CD4-positive, alpha-beta T cell treated with Interleukin-10 for 1 hour (primary cell): ENCODE measurements at places on chromosomes 3 and 15.

DNA sequence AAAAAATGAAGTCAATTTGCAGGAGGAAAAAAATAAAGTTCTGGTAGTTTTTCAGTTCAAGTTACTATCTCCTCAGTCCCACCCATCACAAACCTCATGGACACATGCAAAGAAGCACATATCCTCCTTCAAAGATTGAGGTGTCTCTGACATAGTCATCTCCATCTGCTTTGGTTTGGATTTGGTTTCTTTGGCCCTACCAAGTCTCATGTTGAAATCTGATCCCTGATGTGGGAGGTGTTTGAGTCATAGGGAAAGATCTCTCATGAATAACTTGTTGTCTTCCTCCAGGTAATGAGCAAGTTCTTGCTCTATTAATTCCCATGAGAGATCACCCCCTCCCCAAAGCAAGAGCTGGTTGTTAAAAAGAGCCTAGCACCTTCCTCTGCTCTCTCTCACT is 446.8 kb downstream of the IGSF11 start:
- no peak for DNase-seq

DNA sequence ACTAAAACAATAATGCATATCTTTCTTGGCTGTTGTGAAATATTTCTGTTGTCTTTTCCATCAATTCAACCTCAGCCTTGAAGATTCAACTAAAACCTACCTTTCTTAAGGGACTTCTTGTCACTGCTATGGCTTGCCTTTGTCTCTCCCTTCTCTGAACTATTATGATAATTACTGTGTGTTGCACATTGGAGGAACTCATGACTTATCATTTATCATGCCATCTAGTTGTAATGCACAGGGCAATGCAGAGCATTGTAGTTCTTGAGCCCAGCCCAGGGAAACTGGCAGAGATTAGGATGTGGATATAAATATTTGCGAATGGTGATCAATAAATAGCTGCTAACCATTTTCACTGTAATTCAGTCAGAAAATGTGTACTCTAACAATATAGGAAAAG is 427.1 kb upstream of the FRG2C start:
- DNase-seq, result no peak

DNA sequence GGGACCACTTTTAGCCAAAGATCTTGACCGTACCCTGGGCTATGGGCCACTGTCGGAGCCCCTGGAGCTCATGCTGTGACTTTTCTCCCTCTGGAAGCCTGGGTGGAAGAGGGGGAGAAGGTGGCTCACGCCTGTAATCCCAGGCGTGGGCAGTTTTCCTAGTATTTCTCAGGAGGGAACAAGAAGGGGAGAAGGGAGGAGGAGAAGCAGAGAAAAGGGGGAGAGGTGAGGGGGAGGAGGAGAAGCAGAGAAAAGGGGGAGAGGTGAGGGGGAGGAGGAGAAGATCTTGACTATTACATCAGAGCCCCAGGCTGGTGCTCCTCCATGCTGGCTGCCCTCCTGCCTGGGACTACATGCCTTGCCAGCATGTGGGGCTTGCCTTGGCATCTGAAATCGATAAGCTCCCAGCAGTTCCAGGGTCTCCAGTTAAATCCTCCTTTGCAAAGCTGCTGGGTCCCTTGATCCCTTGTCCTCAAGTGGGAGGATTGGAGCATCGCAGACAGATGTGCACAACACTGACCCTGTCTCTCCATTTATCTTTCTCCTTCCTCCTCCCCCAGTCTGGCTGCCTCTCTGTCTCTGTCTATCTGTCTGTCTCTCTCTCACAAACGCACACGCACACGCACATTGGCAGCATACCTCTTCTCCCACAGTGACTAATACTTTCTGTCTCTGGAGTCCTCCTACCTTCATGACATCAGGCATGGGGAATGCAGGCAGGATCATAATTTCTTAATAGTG is 41.6 kb downstream of the MRAS start:
- no peak for DNase-seq

- DNase-seq, result no peak
These were observed 793.1 kb downstream of the AGBL1 start for GRCh38 chr15:86872782-86873181.

DNA sequence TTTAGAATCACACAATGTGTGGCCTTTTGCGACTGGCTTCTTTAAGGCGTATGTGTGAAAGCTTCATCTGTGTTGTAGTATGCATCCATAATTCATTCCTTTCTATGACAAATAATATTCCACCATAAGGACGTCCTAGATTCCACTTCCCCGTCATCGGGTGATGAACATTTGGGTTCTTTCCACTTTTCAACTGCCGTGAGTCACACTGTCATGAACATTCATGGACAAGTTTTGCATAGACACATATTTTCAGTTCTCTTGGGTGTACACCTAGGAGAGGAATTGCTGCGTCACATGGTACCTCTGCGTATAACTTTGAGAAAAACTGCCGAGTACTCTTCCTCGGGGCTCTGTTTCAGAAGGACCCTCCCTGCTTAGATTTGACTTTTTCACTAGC is 97.3 kb downstream of the TOP2B start:
- no peak for DNase-seq

GRCh38 chr3:45003406-45003805 is 22.7 kb upstream of the CLEC3B start:
- no peak for DNase-seq

DNA sequence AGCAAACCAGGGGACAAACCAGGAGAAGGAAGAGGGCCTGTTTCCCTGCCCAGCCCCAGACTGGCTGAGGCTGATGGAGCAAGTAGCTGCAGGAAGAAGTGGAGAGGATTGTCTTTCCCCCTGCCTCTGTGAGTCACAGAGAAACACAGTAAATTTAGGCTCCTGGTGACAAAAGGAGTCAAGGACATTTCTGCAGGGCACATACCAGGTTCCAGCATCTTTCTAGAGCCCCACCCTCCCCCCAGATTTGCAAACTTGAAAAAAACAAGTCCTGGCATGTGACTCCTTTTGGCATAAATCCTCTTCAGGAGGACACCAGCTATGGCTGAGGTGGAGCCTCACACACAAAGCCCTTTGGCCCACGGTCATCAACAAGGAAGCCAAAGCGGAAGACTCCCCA is 17.8 kb downstream of the PLD1 start:
- DNase-seq, result no peak

DNA sequence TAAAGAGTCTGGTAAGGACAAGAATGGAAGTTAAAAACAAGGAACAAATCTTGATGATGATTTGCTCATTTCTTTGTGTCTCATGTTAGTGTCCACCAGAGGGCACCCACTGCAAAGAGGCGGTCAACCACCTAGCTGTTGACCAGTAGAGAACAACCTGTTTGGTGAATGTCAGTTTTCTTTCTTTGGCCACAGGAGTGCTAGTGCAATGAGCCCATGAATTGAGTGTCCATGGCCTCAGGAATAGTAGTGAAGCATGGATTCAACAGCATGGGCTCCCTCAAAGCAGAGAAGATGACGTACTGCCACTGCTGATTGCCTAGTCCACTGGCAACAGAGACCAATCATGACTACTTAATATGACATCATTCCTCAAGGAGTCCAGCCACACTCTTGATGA is 10.7 kb upstream of the CNTN6 start:
- no peak for DNase-seq

DNA sequence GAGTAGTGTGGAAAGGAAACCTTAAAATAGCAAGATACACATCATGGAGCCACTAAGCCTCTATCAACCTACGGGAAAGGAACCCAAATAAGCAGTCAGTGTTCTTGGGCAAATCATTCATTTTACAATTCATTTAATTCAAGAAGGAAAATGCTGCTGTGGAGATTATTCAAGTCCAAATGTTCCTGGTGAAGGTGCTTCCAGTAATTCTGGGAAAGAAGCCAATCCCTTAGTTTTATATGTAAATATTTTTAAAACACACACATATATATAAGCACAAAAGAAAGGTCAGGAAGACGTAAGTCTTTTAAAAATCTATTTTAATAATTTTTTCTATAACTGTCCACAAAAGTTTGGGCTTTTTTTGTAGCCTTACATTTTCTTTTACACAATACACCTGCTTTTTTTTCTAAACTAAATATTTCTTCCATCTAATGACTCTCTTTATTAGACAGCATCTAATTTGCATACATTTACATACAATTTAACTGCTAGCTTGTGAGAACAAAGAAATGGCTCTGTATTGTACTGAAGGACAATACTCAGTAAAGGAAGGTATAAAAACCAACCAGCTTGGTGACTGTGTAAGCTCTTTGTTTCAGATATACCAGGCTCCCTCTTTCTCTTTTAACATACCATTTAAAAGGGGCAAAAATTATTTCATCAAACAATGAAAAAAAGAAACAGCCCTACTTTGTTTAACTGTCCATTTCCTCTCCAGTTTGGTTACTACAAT is 269.5 kb downstream of the ZBTB20 start:
- no peak for DNase-seq

DNA sequence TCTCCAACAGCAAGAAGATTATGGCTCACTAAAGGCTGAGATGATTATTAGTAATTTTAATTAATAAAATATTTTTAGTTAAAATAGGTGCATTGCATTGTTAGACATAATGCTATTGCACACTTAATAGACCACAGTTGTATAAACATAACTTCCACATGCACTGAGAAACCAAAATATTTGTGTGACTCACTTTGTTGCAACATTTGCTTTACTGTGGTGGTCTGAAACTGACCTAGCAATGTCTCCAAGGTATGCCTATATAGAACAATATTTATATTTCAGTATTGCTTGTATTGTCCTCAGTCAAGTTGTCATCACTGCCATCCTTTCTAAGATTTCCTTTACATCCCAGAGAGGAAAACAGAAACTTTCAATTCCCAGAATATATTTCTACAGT is 1215.2 kb downstream of the SI start:
- DNase-seq, result no peak

DNA sequence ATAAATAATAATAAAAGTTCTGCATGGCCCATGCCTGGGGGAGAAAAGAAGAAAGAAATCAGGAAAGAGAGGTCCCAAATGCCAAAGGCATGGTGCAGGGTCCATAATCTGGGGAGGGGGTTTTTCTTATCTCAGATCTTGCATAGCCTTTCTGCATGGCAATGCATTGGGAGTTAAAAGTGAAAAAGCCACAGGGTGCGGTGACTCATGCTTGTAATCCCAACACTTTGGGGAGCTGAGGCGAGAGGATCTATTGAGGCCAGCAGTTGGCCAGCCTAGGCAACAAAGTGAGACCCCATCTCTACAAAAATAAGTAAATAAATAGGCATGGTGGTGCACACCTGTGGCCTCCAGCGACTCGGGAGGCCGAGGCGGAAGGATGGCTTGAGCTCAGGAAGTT is 76.8 kb upstream of the GATA2 start:
- no peak for DNase-seq

GRCh38 chr3:39021029-39021428 is 30.7 kb downstream of the SCN11A start:
- DNase-seq, result no peak

DNA sequence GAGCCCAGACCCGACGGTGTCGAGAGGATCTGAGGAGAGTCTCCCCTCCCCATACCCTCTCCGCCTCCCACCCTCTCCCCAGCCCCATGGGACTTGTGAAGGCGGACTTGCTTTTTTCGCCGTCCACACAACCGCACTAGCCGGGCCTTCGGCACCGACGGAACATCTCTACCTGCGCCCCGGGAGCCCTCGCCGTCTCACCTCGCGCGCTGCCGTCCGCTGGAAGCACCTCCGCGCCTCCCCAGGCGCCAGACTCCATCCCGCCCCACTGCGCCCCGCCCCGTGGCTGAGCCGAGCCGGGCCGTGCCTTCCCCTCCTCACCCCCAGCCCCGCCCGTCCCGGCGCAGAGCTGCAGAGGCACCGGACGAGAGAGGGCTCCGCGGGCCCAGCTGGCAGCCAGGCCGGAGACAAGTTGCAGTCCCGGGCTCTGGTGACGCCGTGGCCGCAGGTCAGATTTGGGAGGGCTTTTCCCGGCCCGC is at the start of the genes DUOX1 and DUOXA1:
Gene DUOX1, plus strand, starts transcription at position 344 of the 479 bp plus-strand sequence. CDS start 1,973 bp downstream, outside the sequence.
Gene DUOXA1, minus strand, starts transcription at position 229 of the 479 bp plus-strand sequence. CDS start 6,865 bp downstream, outside the sequence.
- DNase-seq, result no peak

DNA sequence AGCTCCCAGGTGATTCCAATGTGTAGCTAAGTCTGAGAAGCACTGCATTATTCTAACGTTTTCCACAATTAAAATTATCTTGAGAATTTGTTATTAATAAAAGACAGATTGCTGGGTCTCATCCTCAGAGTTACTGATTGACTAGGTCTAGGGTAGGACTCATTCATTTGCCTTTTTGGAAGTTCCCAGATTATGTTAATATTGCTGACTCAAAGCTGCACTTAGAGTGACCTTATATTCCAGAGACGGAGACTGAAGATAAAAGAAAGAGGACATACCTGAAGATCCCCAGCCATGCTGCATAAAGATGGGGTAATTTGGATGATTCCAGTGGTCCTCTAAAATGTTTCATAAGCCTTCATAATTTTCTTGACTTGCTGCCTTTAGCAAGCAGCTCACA is 81.8 kb downstream of the PLSCR2 start:
- no peak for DNase-seq

DNA sequence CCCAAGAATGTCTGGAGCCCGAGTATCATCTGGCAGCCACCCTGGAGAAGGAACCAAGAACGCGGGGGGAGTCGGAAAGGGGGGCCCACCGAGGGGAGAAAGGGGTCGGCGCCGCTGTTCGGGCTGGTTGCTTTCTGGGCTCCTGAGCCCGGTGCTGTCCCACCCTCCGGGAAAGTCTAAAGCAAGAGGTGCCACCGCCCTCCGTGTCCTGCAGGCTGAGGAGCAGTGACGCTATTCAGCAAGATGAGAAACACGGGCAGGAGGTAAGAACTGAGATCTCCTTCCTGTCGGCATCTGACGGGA is 234.8 kb downstream of the XXYLT1 start:
- DNase-seq, result no peak

DNA sequence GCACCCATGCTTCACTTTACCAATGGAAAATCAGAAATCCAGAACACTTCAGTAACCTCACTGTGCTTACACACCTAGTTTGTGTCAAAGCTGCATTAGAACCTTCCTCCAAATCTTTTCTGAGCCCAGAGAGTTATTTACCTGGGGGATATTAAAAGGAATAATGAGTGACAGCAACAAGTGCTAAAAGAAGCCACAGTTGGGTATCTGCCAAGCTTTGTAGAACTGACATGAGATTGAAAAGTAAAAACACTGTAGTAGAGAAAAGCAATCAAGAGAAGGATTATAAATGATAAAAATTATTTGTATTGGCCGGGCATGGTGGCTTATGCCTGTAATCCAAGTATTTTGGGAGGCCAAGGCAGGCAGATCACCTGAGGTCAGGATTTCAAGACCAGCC is 8.8 kb upstream of the TBC1D23 start:
- DNase-seq, result no peak

DNA sequence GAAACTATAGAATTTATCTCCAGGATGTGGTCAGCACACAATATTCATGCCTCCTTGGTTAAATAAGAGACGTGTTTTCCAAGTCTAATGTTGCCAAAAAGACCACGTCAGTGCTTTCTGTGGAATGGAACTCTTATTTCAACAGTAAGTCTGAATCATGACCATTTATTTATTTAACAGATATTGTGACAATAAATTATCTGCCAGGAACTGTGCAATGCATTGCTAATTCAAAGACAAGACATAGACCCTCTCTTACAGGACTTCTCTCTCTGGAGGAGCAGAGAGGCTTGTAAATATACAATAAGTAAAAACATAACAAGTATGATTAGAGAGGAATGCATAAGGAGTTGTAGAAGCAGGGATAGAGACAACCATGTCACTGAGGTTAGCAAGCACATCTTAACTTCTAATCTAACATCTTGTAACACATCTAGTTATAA is 227.5 kb downstream of the DTWD1 start:
- no peak for DNase-seq
